ENCODE measurements at places on chromosomes 12 and 14.

DNA sequence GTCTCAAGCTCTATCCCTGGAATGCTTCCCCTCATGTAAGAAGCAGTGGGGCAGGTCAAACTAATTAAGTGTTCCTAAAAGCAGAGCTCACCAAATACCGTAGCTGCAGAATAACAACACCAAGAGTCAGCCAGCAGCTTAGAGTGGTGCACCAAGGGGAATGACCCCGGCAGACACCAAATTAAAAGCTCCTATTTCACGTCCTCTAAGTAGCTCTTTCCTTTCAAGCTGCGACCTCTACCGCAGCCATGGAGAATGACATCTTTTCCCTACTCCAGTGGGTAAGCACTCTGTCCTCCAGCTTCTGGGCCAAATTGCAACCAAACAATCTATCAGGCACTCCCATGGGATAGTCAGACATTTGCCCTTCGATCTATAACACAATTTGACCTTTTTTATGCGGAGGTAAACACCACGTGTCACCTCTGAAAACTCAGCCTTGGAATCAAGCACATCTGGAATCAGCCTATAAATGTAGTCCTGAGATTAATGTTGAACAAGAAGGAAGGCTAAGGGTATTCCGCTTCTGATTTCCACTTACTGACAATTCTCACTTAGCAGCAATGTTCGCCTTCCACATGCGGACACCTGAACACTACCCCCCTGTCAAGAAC, 67.6 kb upstream of the CDKN3 start:
- peak; percentile 47 for DNase-seq

- DNase-seq: no peak
Measured at GRCh38 chr14:31942166-31942841, 134.8 kb upstream of the ARHGAP5 start.

- peak; percentile 67 for DNase-seq
Measured at GRCh38 chr14:89432226-89432625, 15.2 kb upstream of the FOXN3 start.

- peak; percentile 34 for DNase-seq
Measured at GRCh38 chr14:59869381-59870255, 958 bp downstream of the RTN1 start.

GRCh38 chr12:132419631-132420246, 70.2 kb upstream of the FBRSL1 start:
- DNase-seq: no peak

GRCh38 chr12:101707131-101707782, 9.8 kb downstream of the CHPT1 start:
- no peak for DNase-seq

- no peak for DNase-seq
Measured at GRCh38 chr12:90841336-90841735, 113.6 kb downstream of the CCER1 start.

DNA sequence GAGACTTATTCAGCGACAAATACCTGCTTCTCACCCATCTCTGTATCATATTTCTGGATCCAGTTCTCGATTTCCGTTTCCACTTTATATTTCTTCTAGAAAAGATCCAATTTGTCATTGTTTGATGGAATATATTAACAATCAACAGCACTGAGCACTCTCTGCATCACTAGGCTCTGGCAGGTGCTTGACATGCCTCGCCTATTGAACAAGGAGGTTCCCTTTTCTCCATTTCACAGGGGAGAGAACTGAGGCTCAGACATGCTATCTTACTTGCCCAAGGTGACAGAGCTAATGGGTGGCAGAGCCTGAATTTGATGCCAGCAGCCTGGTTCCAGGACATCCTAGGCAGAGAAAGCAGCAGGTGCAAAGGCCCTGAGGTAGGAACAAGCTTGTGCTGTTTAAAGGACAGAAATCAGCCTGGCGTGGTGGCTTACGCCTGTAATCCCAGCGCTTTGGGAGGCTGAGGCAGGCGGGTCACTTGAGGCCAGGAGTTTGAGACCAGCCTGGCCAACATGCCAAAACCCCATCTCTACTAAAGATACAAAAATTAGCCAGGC, 12.1 kb downstream of the RITA1 start:
- DNase-seq: no peak

DNA sequence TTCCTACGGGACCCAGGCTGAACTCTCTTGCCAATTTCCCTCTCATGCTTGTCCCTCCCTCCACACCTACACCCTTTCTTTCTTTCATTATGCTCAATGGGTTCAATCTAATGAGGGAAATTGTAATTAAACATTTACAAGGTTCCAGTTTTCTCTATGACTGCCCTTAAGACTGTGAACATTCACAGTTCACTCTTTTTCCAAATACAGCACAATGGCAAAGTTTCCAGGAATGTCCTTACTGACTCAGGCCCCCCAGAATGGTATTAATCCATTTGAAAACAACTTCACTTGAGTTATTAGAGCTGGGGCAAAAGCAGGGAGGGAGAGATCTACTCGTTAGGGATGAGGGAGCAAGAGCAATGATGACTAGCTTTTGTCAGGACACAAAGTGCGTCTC, 892.1 kb downstream of the NRXN3 start:
- no peak for DNase-seq

DNA sequence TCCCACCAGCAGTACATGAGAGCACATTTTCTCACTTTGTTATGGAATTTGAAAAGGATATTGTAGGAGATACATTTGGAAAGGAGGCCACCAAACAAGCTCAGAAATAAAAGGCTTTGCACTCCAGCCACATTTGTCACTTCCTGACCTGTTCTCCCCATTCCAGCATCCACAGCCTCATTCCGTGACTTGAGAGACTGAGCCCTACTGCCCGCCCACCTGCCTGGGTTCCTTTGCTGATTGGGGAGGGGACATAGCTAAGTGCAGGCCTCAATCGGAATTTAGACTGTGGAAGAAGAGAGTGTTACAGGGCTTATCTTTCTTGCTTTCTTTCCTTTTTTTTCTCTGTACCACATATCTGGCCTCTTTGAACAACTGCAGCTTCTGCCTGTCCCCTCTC, 735.4 kb upstream of the TMEM132C start:
- DNase-seq: no peak

GRCh38 chr12:132583736-132584135, 26.6 kb downstream of the LRCOL1 start:
- no peak for DNase-seq

GRCh38 chr12:42475106-42475505, 114.4 kb downstream of the PRICKLE1 start:
- no peak for DNase-seq

Data from NCI-H748 treated with DMSO at 0.1 percent for 48 hours (cell line).